T-helper 17 cell (primary cell): ENCODE measurements at places on chromosomes 3 and 15.

GRCh38 chr3:162022911-162023310, 526.3 kb downstream of the OTOL1 start:
- H3K36me3 ChIP-seq, result no peaks in the 10 kb centered on the region
- no peaks in the 10 kb centered on the region for H3K4me1 ChIP-seq
- no peak overlapping the region for H3K27ac ChIP-seq
- no peaks in the 10 kb centered on the region for H3K27me3 ChIP-seq
- H3K4me3 ChIP-seq, result no peak overlapping the region
- no peak for DNase-seq

DNA sequence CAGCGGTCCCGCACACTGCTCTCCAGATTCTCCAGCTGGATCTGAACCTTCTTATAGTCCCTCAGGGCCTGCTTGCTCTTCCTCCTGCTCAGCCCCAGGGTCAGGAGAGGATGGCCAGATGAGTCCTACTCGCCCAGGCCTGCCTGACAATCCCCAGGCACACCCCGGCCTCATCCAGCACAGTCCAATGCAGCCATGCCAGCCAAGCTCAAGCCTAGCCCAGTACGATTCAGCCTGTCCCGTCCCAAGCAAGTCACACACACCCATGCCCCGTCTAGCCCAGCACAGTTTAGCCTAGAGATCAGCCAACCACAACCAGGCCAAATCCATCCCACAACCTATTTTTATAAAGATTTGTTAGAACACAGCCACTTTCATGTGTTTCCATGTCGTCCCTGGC, 16.8 kb downstream of the PLXNB1 start:
- H3K27ac ChIP-seq, result peak overlapping the region; percentile 11
- no peaks in the 10 kb centered on the region for H3K36me3 ChIP-seq
- H3K4me3 ChIP-seq, result no peak overlapping the region
- no peaks in the 10 kb centered on the region for H3K4me1 ChIP-seq

GRCh38 chr3:105538483-105538882, 171.8 kb downstream of the ALCAM start:
- no peaks in the 10 kb centered on the region for H3K4me1 ChIP-seq
- H3K4me3 ChIP-seq, result no peak overlapping the region

DNA sequence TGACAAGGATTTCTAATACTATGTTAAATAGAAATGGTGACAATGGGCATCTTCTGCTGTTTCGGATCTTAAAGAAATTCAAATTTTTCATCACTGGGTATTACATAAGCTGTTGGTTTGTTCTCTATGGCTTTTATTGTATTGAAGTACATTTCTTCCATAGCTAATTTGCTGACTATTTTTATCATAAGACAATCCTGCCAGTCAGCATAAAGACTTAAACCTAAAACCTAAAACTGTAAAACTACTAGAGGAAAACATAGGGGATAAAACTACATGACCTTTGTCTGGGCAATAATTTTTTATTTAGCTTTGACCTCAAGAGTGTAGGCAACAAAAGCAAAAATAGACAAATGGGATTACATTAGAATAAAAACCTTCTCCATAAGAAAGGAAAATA, 1017.4 kb downstream of the SI start:
- no peak for DNase-seq
- no peak overlapping the region for H3K4me3 ChIP-seq
- H3K4me1 ChIP-seq, result no peaks in the 10 kb centered on the region

GRCh38 chr3:129022114-129023007, 21.3 kb downstream of the EFCC1 start:
- no peak for DNase-seq
- peak overlapping the region; percentile 25 for H3K4me3 ChIP-seq
- peaks cover 25% of the 10 kb centered on the region for H3K4me1 ChIP-seq
- H3K27ac ChIP-seq, result peak overlapping the region; percentile 79
- H3K36me3 ChIP-seq, result no peaks in the 10 kb centered on the region
- no peaks in the 10 kb centered on the region for H3K27me3 ChIP-seq

- no peaks in the 10 kb centered on the region for H3K4me1 ChIP-seq
- no peak overlapping the region for H3K4me3 ChIP-seq
- no peak for DNase-seq
- no peaks in the 10 kb centered on the region for H3K27me3 ChIP-seq
- H3K36me3 ChIP-seq, result no peaks in the 10 kb centered on the region
- H3K27ac ChIP-seq, result no peak overlapping the region
Observed at GRCh38 chr3:86792316-86792715, 198.6 kb downstream of the VGLL3 start.

GRCh38 chr3:24485511-24485910, 9.1 kb downstream of the THRB start:
- H3K4me3 ChIP-seq, result no peak overlapping the region
- no peaks in the 10 kb centered on the region for H3K4me1 ChIP-seq
- no peaks in the 10 kb centered on the region for H3K36me3 ChIP-seq
- DNase-seq, result no peak

GRCh38 chr3:73070675-73071575, 9.5 kb downstream of the EBLN2 start:
- DNase-seq, result no peak
- H3K27ac ChIP-seq, result no peak overlapping the region
- peaks cover 17% of the 10 kb centered on the region for H3K4me1 ChIP-seq

- no peak overlapping the region for H3K4me3 ChIP-seq
- DNase-seq, result no peak
- H3K27me3 ChIP-seq, result no peaks in the 10 kb centered on the region
- H3K4me1 ChIP-seq, result no peaks in the 10 kb centered on the region
Observed at GRCh38 chr3:109553591-109554371, 216.4 kb upstream of the DPPA4 start.

- no peak for DNase-seq
- H3K4me3 ChIP-seq, result no peak overlapping the region
- H3K36me3 ChIP-seq, result no peaks in the 10 kb centered on the region
Observed at GRCh38 chr3:99934975-99935797, 117.5 kb downstream of the CMSS1 start.

DNA sequence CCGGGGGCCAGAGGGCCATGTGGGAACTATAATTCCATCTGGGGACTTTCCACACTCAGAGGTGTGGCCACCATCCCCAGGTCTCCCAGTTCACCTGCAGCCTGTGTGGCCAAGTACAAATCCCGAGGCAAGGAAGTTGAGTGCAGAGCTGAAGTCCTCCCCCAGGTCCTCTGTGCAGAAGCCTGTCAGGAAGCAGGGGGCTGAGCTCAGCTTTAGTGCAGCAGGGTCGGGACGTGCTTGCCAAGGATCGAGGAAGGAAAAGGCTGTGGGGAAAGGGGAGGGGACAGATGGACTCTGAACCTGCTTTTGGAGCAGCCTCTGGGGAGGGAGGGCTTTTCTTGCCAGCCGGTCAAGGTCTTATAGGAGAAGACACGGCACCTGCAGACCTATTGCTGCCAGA, 67.7 kb downstream of the CHRNA7 start:
- peaks cover 2% of the 10 kb centered on the region for H3K4me1 ChIP-seq
- H3K36me3 ChIP-seq, result no peaks in the 10 kb centered on the region
- no peak overlapping the region for H3K4me3 ChIP-seq
- H3K27me3 ChIP-seq, result peaks cover 63% of the 10 kb centered on the region
- H3K27ac ChIP-seq, result no peak overlapping the region
- no peak for DNase-seq

DNA sequence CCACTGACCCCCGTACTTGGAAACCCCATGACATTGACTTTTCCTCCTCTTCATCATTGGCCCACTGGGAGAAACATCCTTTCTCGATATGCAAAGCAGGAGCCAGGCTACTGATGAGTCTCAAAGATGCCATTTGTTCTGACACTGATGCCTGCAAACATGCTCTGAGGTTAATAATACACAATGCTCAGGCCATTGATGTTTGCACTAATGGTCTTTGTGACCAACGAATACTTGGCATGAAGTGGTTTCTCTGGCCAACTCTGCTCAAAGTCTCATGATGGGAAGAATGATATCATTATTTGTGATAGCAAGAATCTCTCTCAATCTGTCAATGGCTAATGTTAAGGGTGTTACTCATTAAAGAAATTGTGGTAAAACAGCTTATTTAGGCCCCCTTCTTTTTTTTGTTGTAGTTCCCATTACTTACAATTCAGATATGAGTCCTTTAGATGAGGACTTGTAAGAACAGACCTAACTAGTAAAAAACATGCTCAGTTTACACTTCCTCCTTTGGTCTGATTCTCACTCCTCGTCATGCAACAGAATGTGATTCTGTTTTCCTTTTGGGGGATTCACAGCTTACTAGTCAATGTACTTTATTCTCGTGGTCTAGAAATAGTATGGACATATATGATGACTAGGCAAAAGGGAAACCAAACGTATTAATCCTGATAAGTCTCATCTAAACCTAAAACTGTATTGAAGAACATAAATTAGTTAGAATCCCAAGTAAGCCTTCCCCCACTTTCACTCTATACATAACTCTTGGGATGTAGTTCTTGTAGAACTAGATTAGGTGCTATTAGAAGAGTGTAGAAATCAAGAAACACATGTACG, 488.8 kb upstream of the DPPA4 start:
- H3K27ac ChIP-seq, result no peak overlapping the region
- H3K4me3 ChIP-seq, result no peak overlapping the region
- H3K36me3 ChIP-seq, result no peaks in the 10 kb centered on the region
- H3K4me1 ChIP-seq, result no peaks in the 10 kb centered on the region

- H3K36me3 ChIP-seq, result peaks cover 8% of the 10 kb centered on the region
- H3K27ac ChIP-seq, result no peak overlapping the region
- DNase-seq, result no peak
- H3K27me3 ChIP-seq, result no peaks in the 10 kb centered on the region
- H3K4me3 ChIP-seq, result no peak overlapping the region
Observed at GRCh38 chr15:80991421-80991820, 1.8 kb upstream of the MESD start.

DNA sequence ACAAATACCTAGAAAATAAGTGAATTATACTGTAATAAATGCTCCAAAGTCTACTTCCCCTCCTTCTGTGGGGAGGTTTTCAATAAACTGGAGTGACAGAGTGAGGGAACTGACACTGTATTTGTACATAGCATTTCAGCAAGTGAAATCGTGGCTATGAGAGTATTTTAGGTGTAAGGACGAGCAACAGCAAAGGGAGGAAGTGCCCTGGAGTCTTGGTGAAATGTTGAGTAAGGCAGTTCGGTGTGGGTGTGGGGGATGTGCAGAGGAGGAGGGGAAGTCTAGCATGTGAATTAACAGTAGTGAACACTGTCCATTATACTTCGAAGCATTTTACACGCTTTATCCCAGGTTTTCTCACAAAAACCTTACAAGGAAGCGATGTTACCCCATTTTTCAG, 18.1 kb upstream of the P2RY13 start:
- no peak overlapping the region for H3K27ac ChIP-seq
- H3K27me3 ChIP-seq, result peaks cover 46% of the 10 kb centered on the region
- no peak overlapping the region for H3K4me3 ChIP-seq
- H3K4me1 ChIP-seq, result peaks cover 12% of the 10 kb centered on the region
- H3K36me3 ChIP-seq, result peaks cover 5% of the 10 kb centered on the region

- H3K27me3 ChIP-seq, result no peaks in the 10 kb centered on the region
- peak overlapping the region; percentile 83 for H3K27ac ChIP-seq
- H3K4me1 ChIP-seq, result peaks cover 55% of the 10 kb centered on the region
- no peak for DNase-seq
Observed at GRCh38 chr15:81285461-81285860, 38.5 kb downstream of the STARD5 start.

- no peak for DNase-seq
- no peaks in the 10 kb centered on the region for H3K36me3 ChIP-seq
- no peak overlapping the region for H3K27ac ChIP-seq
- no peaks in the 10 kb centered on the region for H3K27me3 ChIP-seq
- no peak overlapping the region for H3K4me3 ChIP-seq
- no peaks in the 10 kb centered on the region for H3K4me1 ChIP-seq
Observed at GRCh38 chr3:118116991-118117390, 917.7 kb downstream of the IGSF11 start.

- peaks cover 2% of the 10 kb centered on the region for H3K36me3 ChIP-seq
- peaks cover 32% of the 10 kb centered on the region for H3K27me3 ChIP-seq
- peaks cover 2% of the 10 kb centered on the region for H3K4me1 ChIP-seq
Observed at GRCh38 chr15:79076661-79077060, 13.9 kb downstream of the RASGRF1 start.

DNA sequence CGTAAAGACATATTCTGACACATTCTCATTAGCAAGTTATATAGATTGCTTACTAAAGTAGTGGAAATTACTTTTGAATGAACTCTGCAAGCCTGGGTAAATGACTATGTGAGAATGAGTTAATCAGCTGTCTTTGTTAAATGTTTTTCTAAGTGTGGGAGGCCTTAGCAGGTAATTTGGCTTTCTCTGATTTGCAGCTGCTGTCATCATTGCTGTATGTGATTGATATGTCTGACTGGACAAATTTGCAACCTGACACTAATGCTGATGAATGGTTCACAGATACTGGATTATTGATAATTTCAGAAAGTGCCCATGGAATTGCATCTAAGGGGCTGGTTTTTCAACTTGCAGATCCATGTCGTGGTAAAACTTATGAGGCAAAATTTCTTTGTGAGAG, 372.2 kb upstream of the SGO1 start:
- H3K4me3 ChIP-seq, result no peak overlapping the region
- H3K27ac ChIP-seq, result no peak overlapping the region
- DNase-seq, result no peak
- no peaks in the 10 kb centered on the region for H3K36me3 ChIP-seq

- no peaks in the 10 kb centered on the region for H3K36me3 ChIP-seq
- no peak overlapping the region for H3K27ac ChIP-seq
- no peaks in the 10 kb centered on the region for H3K4me1 ChIP-seq
- no peaks in the 10 kb centered on the region for H3K27me3 ChIP-seq
- no peak overlapping the region for H3K4me3 ChIP-seq
- DNase-seq, result no peak
Observed at GRCh38 chr3:88509582-88509981, 359.8 kb downstream of the C3orf38 start.
